HT-29 (cell line): ENCODE measurements at places on chromosomes 6 and 20. TPM values are rescaled to one million over a fixed set of nuclear protein-coding genes. Genes with fewer than 3 reads are reported as not detected.

RAE1 gene
- total RNA-seq: 57.7 and 67.9 TPM in 2 replicates

COQ3 gene
- total RNA-seq: 8.3 and 12.4 TPM in 2 replicates

SLC17A1 gene
- total RNA-seq: not detected in 2 replicates

RIPPLY2 gene
- total RNA-seq: not detected in 2 replicates

GHRH gene
- not detected in 2 replicates for total RNA-seq

BPIFB1 gene
- not detected in 2 replicates for total RNA-seq

BPIFA1 gene
- not detected in 2 replicates for total RNA-seq

LY6G6F gene
- total RNA-seq: not detected in 2 replicates

HCK gene
- not detected in 2 replicates for total RNA-seq

SH3BGRL2 gene
- 17.6 and 19.2 TPM in 2 replicates for total RNA-seq

DNA sequence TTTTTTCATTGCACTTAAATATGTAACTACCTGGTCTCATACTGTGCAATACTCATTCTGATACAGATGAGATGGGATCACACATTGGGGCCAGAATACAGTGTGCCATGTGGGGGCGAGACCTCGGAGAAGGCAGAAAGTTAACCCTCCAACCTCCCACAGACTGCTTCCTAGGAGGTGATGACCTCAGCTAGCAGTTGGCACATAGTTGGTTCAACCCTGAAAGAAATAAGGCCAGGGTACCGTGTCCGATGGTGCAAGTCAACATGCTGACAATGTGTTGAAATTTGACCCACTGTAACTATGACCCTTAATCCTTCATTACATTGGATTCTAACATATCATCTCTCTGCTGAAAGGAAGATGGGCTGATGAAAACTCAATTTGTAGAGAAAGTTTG is 61.9 kb downstream of the GJA10 start:
- no peak for DNase-seq

- DNase-seq: no peak
Observed at GRCh38 chr6:46926481-46926880, 4.7 kb upstream of the ADGRF5 start.

- DNase-seq: no peak
Observed at GRCh38 chr6:163335671-163336545, 78.6 kb upstream of the QKI start.

GRCh38 chr6:138455746-138456400 is 43.4 kb downstream of the NHSL1 start:
- peak; percentile 82 for DNase-seq

GRCh38 chr20:17992847-17993513 is 24.2 kb downstream of the MGME1 start:
- no peak for DNase-seq

DNA sequence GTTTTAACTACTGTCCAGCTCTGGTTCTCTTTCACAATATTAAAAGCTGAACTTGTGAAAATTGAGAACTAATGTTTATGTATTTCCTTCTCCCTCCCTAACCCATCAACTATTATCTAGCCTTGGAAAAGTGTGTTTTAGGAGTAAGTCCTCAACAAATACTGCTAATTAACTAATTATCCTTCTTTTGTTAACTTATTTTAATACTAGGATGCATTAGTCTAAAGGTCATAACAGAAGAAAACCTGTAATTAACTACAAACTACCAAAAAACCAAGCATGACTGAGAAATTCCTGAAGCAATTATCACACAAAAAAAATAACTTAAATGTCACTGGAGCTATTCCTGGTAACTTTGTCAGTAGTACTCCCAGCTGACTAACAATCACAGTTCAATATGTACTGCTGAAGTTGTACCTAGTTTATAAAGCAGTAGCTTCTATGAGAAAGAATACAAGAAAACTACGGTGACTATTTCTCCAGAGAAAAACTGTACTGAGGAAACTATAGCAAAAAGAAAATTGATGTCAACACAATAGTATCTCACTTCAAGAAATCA is 301.9 kb downstream of the LAMA2 start:
- no peak for DNase-seq

DNA sequence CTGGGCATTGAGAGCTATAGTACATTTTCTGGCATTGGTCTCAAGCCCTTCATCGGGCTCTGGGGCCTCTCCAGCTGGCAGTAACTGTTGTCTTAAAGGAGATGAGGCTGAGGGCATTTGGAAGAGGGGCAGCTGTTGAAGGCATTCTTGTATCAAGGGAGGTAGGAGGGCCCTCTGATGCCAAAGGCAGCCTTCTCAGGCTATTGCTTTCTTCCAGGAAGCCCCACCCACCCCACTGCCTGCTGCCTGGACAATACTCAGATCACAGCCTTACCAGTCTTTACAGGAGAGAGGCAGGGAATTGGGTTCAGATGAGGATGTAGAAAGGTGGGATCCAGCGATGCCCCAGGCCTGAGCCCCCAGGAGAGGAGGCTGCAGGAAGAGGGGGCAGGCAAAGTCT is 46.0 kb downstream of the CPXM1 start:
- no peak for DNase-seq

DNA sequence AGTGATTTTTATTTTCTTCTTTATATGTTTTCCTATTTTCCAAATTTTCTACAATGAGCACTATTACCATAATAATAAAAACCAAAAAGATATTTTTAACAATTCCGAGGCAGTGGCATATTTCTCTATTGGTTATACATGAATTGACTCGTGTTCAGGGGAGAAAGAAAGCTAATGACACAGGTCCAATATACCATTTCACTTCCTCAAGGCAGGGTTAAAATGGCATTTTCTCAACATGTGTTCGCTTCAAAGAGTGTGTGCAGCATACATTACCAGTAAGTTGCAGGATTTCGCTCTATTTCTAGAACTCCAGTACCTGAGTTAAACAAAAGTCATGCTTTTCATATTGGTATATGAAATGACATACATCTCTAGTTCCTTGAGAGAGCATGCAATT is 35.1 kb upstream of the DTNBP1 start:
- no peak for DNase-seq

GRCh38 chr6:5626727-5627426 is 365.6 kb downstream of the FARS2 start:
- DNase-seq: no peak

- no peak for DNase-seq
Observed at GRCh38 chr6:17062871-17063440, 38.9 kb upstream of the STMND1 start.

DNA sequence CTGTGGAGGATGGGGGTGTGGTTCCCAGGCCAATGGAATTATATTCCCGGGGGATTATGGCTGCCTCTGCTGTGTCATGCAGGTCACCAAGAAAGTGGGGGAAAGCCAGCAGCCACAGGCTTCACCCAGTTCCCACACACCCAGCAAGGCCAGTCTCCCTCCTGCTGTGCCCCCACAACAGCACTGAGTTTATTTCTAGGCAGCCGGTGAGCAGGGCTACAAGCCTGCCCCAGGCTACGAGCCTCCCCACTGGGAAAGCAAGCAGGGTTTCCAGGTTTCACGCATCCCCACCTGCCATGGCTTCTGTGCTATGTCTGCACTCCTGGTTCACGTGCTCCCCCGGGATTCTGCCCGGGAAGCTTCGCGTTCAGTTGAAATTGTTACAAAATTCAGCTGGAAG is 72.6 kb downstream of the ERMARD start:
- DNase-seq: no peak

- no peak for DNase-seq
Observed at GRCh38 chr6:19603721-19604120, 233.4 kb upstream of the ID4 start.

GRCh38 chr6:107646176-107646575 is 156.3 kb downstream of the SOBP start:
- no peak for DNase-seq

DNA sequence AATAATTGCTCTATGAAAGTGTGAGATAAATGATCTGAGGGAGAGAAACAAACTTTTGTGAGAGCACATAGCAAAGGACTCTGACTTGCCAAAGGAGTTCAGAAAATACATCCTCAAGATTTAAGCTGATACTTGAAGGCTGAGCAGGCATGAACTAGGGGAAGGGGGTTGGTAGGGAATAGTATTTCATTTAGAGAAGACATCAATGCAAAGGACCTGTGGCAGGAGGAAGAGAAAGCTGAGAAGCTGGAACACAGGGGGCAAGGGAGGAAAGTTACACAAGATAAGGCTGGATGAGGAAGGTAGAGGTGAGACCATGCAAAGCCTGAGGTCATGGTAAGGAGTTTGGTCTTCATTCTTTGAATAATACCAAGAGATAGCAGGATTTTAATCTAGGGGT is 50.6 kb downstream of the NCOA6 start:
- no peak for DNase-seq

DNA sequence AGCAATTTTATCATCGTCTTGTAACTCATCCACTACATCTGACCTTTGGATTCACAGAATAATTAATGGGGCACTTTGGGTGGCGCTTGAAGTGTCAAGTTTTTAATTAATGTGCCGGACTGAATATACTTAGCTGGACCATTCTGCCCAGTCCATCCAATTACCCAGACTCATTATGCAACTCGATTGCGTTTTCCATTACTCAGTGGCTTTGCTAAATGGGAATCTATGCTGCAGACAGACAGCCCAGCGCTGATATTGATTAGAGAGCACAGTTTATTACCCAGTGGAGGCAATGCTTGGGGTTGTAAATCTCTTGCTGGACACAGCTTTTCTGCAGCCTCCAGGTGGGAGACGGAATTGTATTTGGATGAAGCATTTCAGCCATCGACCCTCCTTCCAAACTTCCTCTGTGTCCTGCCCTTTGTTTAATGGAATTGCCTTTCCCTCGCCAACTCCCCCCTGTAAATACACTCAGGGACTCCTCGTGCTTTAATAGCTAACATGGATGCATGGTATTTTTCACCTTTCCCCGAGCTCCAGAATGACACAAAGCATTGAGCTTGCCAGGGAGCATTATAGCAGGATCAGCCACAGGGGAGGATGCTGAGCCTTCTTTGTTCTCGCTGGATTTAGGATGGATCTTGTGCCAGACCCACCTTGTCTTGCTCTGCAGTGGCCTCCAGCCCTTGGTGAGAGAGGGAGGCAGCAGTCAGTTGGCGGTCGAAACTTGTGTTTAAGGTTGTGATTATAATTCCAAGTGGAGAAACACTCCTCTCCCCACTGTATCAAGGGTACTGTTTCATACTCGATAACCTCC is 59.7 kb downstream of the EDN3 start:
- DNase-seq: no peak

GRCh38 chr6:146864300-146864699 is 265.5 kb downstream of the ADGB start:
- DNase-seq: no peak

GRCh38 chr6:36735110-36736071 is 37.8 kb downstream of the RAB44 start:
- DNase-seq: no peak

DNA sequence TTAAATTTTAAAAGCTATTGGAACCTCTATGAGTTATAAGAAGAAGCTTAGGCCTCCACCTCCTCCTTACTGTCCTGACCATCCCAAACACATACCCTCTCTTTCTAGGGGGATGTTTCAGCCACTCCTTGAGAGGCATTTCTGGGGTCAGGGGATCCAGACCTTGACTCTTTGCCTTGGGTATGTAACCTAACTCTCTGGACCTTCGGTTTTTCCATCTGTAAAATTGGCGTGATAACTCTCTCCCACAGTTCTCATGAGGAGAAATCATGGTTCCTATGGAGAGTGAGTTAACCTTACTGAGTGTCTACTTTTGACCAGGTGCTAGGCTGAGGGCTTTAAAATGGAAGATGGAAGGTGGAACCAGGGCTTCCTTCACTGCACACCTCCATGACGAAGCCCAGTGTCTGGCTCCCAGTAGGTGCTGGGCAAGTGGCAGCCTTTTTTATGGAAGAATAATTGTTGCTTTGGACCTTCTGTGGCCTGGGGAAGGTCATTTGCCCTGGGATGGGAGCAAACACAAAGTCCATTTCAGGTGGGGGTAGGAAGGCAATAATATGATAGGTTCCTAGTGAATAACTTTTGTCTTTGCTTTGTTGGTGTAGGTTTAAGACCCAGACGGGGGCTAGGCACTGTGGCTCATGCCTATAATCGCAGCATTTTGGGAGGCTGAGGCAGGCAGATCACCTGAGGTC is 18.4 kb downstream of the FOXP4 start:
- no peak for DNase-seq
